ENCODE measurements at places on chromosomes 7 and 10.

DNA sequence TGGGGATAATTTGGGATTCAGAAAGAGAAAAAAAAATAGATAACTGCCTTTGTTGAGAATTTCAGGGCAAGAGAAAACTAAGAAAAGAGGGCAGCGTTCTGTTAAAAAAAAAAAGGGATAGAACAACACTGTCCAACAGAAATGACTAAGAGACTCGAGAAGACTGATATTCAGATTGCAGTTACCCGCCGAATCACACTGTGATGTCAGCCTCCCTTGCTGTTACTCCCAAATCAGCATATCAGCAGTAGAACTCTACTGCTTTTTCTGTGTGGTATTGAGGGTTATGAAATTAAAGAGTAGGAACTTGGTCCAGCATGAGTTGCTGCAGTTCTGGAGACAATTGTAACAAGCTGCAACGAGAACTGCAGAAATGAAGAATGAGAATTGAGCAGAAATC is 1.9 kb downstream of the GJC3 start:
- H3K27ac ChIP-seq: no peak overlapping the region
- peaks cover 37% of the 10 kb centered on the region for H3K27me3 ChIP-seq
- H3K4me3 ChIP-seq: no peak overlapping the region
- no peak for DNase-seq

GRCh38 chr10:2137549-2138174 is 400.3 kb upstream of the ADARB2 start:
- H3K27me3 ChIP-seq: no peaks in the 10 kb centered on the region
- H3K27ac ChIP-seq: no peak overlapping the region
- DNase-seq: no peak
- H3K36me3 ChIP-seq: no peaks in the 10 kb centered on the region
- no peak overlapping the region for H3K4me3 ChIP-seq

DNA sequence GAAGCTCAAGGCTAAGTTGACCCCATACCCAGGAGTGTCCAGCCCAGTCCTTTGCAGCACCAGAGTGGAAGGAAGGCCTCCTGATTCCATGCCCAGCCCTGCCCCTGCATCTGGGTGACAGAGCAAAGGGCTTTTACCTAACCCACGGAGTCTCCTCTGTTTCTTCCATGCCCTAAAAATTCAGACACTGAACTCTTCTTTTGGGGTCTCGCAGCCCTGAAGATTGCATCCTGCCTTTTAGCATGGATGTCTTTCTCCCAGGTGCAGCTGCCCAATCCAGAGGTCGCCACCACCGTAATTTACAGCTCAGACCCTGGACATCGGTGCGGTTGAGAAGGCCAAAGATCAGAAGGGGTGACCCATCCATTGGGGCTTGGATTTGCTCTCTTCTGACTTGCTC is 50.8 kb downstream of the CXCL12 start:
- no peaks in the 10 kb centered on the region for H3K4me1 ChIP-seq
- DNase-seq: no peak
- no peak overlapping the region for H3K27ac ChIP-seq
- peaks cover 5% of the 10 kb centered on the region for H3K27me3 ChIP-seq

- H3K27ac ChIP-seq: no peak overlapping the region
- H3K27me3 ChIP-seq: no peaks in the 10 kb centered on the region
- no peak overlapping the region for H3K4me3 ChIP-seq
- H3K36me3 ChIP-seq: no peaks in the 10 kb centered on the region
Observed at GRCh38 chr7:158266817-158267741, 320.5 kb downstream of the PTPRN2 start.

DNA sequence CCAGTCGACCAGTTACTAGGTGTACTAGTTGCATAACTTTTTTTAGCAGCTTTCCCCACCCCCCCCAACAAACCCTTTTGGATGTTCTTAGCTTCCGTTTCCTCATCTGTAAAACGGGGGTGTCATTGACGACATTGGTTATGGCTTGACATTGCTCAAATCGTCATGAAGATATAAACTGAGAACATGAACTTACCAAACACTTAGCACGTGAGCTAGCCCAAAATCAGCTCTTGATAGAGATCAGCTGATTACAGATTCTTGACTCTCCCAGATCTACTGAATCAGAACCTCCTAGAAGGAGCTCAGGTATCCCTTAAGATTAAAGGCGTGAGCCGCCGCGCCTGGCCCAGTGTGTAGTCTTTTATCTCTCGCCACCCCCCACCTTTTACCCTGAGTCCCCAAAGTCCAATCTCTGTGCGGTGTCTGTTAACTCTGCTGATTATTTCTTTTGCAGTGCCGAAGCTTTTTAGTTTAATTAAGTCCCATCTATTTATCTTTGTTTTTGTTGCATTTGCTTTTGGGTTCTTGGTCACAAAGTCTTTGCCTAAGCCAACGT is 1.0 kb upstream of the GNA12 start:
- H3K4me1 ChIP-seq: peaks cover 28% of the 10 kb centered on the region
- H3K27me3 ChIP-seq: no peaks in the 10 kb centered on the region
- H3K27ac ChIP-seq: no peak overlapping the region
- H3K36me3 ChIP-seq: peaks cover 6% of the 10 kb centered on the region
- no peak for DNase-seq

- H3K4me1 ChIP-seq: no peaks in the 10 kb centered on the region
- no peak overlapping the region for H3K4me3 ChIP-seq
- DNase-seq: no peak
- H3K27me3 ChIP-seq: peaks cover 19% of the 10 kb centered on the region
Observed at GRCh38 chr10:96501985-96502384, 11.7 kb downstream of the TLL2 start.

DNA sequence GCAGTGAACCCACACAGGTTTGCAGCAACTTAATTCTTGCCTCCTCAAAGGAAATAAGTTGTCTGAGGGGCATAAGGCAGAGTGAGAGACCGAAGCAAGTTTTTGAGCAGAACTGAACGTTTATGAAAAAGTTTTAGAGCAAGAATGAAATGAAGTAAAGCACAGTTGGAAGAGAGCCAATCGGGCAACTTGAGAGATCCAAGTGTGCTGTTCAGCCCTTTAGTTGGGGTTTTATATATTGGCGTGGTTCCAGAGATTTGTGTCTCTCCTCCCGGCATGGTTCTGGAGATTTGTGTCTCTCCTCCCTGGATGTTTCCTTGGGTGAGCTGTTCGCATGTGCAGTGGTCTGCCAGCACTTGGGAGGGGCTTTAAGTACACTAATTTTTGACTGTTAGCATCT is 141.4 kb upstream of the DGKB start:
- no peaks in the 10 kb centered on the region for H3K4me1 ChIP-seq
- DNase-seq: no peak
- H3K27ac ChIP-seq: no peak overlapping the region

GRCh38 chr7:26040085-26040484 is 111.9 kb upstream of the NFE2L3 start:
- no peak for DNase-seq
- no peak overlapping the region for H3K27ac ChIP-seq
- H3K4me1 ChIP-seq: no peaks in the 10 kb centered on the region
- H3K36me3 ChIP-seq: no peaks in the 10 kb centered on the region
- no peak overlapping the region for H3K4me3 ChIP-seq

- no peak overlapping the region for H3K4me3 ChIP-seq
- H3K36me3 ChIP-seq: peaks cover 3% of the 10 kb centered on the region
- no peak for DNase-seq
Observed at GRCh38 chr10:120458432-120458831, 1.4 kb downstream of the PLPP4 start.

DNA sequence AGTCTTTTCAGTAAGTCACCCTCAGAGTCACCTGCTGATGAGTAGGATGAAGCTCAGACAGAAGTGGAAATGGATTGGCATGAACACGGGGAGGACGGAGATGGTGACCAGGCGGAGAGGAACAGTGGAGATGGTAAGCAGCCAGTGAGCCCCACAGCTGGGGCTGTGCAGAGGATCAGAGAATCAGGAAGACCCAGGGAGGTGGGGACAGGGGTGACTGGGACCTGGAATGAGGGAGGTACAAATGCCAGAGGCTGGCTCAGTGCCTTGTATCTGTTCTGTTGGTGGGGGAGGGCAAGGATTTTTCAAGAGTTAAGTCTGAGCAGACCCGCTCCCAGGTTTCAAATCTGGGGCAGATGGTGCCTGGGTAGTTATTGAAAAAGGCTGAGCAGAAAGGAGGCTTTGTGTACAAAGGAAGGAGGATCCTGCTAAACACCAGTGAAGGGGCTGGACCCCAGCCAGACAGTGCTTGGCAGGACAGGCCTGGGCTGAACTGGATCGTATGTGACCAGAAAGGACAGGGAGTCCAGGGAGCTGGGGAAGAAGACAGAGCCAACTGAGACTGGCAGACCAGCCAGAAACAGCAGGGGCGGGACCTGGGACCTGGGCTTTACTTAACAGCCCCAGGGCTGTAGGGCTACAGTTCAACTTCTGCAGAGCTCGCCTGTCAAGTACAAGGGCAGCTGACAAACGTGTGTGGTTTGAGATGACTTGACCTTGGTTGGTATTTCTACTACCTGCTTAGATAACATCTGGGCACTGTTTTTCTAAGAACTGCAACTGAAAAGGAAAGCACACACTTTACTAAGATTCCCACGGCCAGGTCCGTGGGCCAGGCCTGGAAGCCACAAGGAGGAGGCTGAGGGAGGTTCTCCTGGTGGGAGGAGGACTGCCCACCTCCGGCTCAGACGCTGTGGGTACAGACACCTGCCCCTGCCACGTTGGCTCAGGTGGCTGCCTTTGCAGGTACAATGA is 13.2 kb upstream of the FRMPD2 start:
- DNase-seq: peak; percentile 51
- H3K27ac ChIP-seq: peak overlapping the region; percentile 47
- H3K4me3 ChIP-seq: no peak overlapping the region
- peaks cover 6% of the 10 kb centered on the region for H3K36me3 ChIP-seq
- H3K27me3 ChIP-seq: peaks cover 14% of the 10 kb centered on the region

- peaks cover 4% of the 10 kb centered on the region for H3K4me1 ChIP-seq
- H3K36me3 ChIP-seq: no peaks in the 10 kb centered on the region
Observed at GRCh38 chr10:104101902-104102301, 16.2 kb upstream of the COL17A1 start.

DNA sequence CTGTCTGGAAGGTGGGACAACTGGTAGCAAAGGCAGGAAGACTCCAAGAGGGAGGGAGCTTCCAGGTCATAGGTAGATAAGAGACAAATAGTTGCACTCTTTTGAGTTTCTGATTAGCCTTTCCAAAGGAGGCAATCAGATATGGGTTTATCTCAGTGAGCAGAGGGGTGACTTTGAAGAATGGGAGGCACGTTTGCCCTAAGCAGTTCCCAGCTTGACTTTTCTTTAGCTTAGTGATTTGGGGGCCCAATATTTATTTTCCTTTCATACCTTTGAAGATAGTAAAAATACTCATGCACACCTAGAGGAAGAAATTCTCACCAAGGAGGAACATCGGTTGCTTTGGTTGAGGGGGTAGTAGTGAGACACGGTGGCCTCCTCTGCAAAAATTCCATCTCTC is 212.1 kb upstream of the SVIL start:
- no peak overlapping the region for H3K4me3 ChIP-seq
- H3K27me3 ChIP-seq: peaks cover 8% of the 10 kb centered on the region
- peaks cover 5% of the 10 kb centered on the region for H3K4me1 ChIP-seq
- no peaks in the 10 kb centered on the region for H3K36me3 ChIP-seq

All from activated CD8-positive, alpha-beta memory T cell treated with anti-CD3 and anti-CD28 coated beads, Interleukin-2, amount 10 ng/mL, durations not matched to agents 7 days and 5 days (primary cell).